HCT116 (cell line): ENCODE measurements at places on chromosomes 1 and 21. TPM values are rescaled to one million over a fixed set of nuclear protein-coding genes. Genes with fewer than 3 reads are reported as not detected.

RIPPLY3 gene
- total RNA-seq, result not detected

DCST2 gene
- 2.0 TPM for total RNA-seq

LYST gene
- total RNA-seq, result 6.6 TPM

RAB3B gene
- 15.1 TPM for total RNA-seq

WNT9A gene
- total RNA-seq, result 5.6 TPM

HIVEP3 gene
- 7.1 TPM for total RNA-seq

DNA sequence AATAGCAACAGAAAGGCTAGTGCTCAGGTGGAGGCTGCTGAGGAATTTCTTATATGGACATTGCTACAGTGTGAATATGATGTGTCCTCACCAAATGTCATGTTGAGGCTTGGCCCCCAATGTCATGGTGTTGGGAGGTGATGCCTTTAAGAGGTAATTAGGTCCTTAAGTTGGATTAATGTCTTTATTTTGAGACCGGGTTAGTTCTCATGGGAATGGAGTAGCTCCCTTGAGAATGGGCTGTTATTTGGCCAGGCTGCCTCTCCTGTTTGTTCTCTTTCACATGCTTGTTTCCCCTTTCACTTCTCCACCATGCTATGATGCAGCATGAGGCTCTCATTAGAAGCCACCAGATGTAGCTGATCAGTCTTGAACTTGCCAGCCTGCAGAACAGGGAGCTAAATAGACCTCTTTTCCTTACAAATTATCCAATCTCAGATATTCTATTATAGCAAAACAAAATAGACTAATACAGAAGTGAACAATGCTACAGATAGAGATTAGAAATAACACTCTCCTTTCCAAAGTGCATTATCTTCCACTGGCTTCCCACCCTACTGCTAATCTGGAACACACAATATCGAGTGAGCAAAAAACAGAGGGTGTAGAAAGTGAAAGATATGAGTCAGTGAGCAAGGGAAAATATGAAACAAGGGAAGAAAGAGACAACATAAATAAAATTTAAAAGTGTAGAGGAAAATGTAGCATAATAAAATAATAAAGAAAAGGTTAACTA lies 160.2 kb downstream of the NTMT2 start:
- DNase-seq, result no peak

- no peak for DNase-seq
These were observed 79.7 kb downstream of the ZNF326 start for GRCh38 chr1:90074566-90074965.

DNA sequence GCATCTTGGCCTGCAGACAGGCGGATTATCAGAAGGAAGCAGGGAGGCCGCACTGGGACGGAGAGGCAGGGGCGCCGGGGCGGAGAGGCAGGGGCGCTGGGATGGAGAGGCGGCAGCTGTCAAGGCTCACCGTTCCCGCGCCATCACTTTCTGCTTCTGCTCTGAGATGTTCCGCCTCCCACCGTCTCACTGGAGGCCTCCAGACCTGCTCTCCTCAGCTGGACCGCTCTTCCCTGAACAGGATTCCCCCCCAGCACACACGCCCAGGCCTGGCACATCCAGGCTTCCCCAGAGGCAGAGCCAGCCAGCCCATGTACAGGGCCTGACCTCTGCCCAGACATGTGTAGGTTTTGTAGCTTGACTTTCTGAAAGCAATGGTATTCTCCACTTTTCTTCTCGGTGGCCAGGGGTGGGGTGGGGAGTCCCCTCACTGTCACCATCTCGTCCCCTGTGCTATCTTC lies 84.1 kb downstream of the RIPK4 start:
- DNase-seq, result no peak

DNA sequence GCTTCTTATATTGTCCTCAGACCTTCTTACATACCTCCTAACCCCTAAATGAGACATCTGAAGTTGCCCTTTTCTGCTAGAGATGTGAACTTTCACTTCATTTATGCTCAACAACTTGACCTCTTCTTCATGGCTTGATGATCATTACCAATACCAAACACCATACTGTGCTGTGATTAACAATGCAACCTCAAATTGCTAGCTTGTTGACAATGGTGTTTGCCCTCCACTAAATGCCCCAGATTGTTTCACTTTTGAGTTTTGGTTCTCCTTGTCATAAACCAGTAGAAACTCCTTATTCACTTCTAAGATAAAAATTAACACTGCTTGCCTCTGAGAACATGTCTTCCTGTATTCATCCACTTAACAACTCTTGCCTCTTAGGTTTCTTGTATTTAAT lies 5.6 kb downstream of the JAK1 start:
- DNase-seq, result no peak

DNA sequence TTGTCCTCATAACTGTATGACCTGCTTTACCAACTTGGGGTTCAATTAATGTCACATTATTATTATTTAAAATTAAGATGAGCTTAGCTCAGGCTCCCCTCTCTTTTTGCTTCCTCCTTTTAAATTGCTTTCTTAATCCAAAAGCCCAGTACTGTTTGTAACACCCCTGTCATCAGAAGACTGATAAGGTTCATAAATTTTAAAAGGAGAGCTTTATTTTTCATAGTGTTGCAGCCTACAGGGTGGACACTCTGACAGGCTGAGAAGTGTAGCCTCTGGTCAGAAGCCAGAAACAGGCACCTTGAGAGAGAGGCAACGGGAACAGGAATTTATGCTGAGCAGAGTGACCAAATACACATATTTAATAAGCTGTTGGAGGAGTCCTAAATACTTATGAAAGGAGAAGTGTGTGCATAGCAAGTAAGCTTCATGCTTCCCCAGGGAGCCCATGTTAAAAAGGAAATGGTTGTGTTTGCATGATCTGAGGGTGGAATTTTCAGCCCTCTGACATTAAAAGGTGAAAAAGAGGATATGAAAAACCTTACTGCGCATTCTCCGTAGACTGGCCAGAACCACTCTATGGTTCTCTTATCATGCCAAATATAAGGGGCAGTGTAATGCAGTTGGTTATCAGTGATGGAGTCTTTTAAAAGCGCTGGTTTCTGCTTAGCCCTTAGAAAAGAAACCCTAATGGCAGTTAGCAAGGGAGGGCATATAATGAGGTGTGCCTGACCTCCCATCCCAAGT lies 30.5 kb upstream of the FGGY start:
- no peak for DNase-seq

DNA sequence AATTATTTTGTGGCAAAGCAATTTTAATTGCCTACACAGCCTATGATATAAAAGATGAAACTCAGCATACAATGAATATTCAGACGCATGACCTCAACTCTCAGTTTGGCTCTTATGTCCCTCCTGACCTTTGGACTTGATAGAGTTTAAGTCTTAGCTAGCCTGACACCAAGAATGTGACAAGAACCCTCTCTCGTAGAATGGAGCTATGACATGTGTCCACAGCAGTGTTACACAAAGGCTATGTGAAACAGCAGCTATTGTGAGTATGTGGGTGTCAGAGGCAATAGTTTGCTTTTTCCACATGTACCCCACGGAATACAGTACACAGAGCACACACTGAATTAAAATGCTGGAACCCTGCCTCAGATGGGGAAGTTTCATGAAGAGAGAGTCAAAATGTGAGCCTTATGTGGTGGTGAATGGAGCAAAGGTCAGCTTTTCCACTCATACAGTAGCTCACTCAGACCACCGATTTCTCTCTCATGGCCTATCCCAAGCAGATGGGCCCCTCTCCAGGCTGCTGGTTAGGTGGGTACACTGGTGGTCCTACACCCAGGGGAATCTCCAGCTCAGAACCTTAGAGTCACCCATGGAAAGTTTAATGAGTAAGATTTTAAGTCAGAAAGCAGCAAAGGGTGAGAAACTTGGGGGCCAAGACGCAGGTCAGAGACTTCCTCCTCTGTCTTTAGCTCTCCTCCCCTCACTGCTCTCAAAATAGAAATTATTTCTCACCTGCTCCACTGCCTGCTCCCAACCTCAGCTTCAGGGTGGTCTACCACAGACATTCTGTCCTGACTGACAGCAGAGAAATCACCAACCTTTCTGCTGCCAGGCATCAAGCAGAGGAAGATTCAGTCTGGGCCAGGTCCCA lies 10.1 kb upstream of the XCL2 start:
- no peak for DNase-seq

GRCh38 chr1:216788671-216789070 lies 65.4 kb upstream of the ESRRG start:
- no peak for DNase-seq

- DNase-seq, result no peak
These were observed 21.8 kb upstream of the RUNX3 start for GRCh38 chr1:24951810-24952412.

DNA sequence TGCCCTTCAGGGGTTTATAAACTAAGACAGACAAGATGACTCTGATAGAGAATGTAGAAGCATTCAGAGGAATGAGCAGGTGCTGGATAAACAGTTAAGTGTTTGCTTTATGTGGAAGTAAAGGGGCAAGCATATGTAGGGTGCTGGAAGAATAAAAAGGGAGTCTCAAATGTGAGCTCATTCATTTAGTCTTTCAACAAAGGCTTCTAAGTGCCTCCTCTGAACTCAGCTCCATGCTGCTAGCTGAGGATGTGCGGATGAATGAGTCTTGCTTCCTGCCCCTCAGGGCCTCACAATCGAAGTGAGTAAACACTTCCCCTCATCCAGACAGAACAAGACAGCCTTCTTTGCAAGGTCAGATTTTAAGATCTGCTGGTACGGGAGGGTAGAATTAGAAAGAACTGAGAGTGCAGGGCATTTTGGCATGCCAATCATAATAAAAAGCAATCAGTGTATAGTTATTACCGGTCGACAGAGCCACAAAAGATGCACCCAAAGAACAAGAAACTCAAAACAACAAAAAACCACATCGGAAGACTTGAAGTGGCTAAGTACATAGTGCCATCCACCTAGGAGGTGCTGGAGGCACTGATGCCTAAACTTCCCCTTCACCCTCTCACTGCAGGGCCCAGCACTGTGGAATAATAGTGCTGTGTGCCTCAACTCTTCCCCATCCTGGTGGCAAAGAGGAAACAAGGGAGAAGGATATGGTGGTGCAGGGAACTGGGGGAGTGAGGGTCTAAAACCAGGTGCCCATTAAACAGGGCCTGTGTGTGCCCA lies 69.8 kb downstream of the TNR start:
- no peak for DNase-seq

DNA sequence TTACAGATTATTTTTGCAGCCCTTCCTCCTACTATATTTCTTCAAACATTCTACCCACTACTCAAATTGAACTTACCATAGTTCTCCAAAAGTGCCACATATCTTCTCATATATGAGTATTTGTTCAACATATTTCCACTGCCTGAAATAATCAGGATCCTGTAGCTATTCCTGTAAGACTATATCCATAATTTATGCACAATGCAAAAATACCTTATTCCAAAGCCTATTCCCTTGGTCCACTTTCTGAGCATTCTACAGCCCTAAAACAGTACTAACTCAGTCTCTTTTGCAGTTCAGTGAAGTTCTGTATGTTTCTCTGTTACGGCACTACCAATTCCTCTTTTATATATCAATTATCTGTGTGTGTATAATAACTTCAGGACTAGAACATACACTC lies 1283.7 kb upstream of the ADGRL2 start:
- DNase-seq, result no peak
